ENCODE measurements at places on chromosomes 1 and 21.

GRCh38 chr1:159879977-159880376, 17.5 kb upstream of the VSIG8 start:
- DNase-seq = no peak

GRCh38 chr1:77876884-77877283, 11.5 kb upstream of the NEXN start:
- DNase-seq = no peak

DNA sequence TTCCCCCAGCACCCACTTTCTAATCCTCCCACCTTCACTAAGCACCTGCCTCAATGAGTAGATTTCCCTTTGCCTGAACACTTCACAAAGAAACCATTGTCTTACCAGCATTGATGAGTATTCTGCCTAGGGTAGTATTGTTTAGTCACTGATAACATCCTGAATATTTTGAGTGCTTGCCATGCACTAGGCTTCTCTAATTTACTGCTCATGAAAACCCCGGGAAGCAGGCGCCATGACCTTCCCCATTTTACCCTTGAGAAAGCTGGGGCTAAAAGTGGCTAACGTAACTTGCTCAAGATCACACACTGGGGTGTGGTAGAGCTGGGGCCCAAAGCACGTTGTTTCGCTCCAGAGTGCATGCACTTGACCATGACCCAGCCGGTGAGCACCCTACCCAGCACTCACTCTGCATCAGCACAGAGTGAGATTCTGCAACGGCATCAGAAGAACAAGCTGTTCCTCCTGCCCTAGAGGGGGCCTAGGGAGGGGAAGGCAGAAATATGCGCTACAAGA, 10.6 kb upstream of the F3 start:
- no peak for DNase-seq

- DNase-seq = no peak
Observed at GRCh38 chr1:27004471-27005165, 8.0 kb downstream of the TENT5B start.

DNA sequence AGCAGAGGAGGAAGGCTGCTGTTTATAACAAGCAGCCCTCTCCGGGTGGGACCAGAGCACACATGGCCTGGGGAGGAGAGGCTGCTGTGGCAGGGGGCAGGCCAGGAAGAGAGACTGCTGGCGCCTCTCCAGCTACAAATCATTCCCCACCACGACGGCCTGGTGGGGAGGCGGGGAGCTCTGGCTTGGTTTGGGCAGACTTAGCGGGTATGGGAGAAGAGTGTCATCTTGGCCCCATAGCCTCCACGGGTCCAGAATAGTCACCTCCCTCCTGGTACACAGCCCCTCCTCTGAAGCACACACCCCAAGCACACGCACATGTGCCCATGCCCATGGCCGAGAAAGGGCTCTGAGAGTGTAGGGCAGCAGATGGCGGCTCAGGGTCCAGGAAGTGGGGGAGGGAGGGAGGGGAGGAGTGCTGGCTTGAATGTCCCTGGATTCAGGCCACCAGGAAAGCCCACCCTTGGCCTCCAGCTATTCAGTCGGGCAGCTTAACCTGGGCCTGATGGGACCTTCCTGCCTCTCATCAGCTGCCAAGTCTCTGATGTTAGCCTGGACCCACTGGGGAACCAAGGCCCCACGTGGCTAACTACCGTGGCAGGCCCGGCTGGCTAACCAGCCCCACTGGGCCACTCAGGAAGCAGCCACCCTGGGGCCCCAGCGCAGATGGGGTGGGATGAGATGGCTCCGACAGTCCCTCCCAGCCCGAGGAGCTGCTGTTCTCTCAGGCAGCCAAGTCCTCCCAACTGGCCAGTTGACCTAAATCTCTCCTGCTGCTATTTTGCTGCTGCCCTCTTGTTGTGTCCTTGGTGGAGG, 10.9 kb downstream of the LRP8 start:
- DNase-seq = no peak

DNA sequence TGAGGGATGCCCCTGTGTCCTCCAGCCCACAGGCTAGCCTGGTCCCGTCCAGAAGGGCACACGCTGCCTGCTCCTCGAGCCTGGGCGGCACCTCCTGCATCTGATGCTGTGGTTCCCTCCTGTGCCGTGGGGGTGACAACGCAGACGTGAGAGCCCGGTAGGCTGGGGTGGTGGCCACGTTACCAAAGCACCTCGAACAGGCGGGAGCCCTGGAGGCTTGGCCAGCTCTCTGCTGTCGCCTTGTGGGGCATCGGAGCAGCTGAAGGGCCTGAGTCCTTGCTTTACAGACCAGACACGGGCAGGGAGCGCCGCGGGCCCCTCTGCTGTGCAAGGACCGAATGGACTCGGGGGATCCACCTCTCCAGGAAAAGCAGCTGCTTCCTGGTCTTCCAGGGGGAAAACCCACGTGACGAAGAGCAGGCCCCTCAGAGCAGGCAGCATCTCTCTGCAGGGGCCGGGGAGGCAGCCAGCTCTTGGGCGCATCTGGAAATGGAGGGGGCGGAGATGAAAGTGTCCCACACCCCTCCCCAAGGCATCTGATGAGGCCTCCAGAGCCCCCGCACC, 133.3 kb downstream of the NPHP4 start:
- DNase-seq = no peak

DNA sequence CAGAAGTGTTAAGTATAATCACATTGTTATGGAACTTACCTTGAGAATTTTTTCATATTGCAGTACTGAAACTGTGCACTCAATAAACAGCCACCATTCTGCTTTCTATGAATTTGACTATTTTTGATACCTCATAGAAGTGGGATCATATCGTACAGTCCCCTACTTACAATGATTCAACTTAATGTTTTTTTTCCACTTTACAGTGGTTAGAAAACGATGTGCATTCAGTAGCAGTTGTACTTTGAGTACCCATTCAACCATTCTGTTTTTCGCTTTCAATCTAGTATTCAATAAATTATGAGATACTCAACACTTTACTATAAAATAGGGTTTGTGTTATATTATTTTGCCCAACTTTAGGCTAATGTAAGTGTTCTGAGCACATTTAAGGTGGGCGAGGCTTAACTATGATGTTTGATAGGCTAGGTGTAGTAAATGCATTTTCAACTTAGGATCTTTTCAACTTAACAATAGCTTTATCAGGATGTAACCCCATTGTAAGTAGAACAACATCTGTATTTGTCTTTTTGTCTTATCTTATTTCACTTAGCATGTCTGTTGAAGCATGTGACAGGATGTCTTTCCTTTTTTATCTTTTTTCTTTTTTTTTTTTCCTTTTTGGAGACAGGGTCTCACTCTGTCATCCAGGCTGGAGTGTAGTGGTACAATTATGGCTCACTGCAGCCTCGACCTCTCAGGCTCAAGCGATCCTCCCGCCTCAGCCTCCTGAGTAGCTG, 42.4 kb upstream of the KCNQ4 start:
- no peak for DNase-seq

DNA sequence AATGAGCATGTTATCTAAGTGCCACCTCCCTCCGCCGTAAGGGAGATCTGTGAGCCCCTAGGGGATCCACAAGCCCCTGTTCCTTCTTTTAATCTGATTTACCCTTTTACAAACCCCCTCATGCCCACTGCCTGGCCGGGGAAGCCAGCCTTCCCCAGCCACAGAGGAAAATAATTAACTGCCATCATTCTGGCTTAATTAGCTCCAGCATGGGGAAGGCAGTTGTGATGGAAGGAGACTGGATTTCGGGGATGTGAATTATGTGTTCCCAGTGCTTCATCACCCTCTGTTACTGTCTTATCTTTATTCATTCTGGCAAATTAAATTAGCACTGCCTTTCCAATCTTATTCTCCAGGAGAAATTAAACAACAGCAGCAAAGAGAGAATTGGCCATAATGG, 135.8 kb downstream of the PTPRU start:
- DNase-seq = no peak

Measured in activated gamma-delta T cell (primary cell).